ENCODE measurements at places on chromosomes 7 and 10. TPM values are rescaled to one million over a fixed set of nuclear protein-coding genes. Genes with fewer than 3 reads are reported as not detected.

DNA sequence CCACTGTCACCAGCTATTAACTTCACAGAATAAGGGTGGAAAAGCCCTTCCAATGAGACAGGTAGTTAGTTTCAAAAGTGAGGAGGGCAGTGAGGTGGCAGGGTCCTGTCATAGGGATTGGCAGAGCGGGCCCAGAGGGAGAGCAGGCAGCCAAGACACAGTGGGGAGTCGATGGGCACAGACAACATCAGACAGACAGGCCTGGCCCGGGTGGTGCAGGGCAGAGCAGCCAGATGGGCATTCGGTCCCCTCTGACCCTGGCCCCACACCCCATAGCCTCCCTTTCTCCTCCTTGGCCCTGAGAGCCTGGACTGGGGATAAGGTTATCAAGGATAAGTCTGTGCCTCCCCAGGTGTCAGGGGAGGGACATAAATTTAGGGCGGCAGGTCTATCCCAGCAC is 31.4 kb upstream of the SMARCD3 start:
- no peak for DNase-seq

Gene LFNG
- 41.0 TPM for total RNA-seq

Gene EXOSC1
- total RNA-seq, result 49.9 TPM

Gene TCAF2
- 38.6 TPM for total RNA-seq

DNA sequence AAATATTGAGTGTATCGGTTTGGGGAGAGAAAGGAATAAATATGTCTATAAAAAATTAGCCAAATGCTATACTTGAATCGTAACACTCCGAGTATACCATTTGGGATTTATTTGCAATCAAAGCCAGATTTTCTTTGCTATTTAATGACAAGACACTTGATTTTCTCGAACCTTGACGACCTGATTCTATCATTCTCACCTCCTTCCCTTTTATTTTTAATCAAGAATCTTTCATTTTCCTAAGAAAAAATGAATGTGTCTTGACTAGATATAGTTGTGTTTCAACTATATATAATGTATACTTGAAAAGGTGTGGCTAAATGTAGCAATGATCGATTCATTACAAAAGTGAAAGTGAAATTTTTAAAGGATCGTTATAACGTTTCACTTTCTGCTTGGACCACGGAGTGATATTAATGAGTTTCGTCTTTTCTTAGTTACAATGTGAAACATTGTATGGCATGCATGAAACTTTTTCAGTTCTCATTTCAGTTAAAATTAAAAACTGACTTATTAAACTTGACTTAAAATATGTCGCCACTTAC is 562 bp downstream of the NUB1 start:
- DNase-seq, result no peak
